Kidney (tissue), 22 donors: ENCODE measurements at places on chromosomes 3 and 15. TPM values are rescaled to one million over a fixed set of nuclear protein-coding genes. Genes with fewer than 3 reads are reported as not detected.

Gene FHIT
- polyA plus RNA-seq: 61.2 TPM

Gene SI
- polyA plus RNA-seq: 0.11 TPM

Gene ACP3
- polyA plus RNA-seq: 31.8 TPM

Gene ALDH1A2
- 24.4 TPM for polyA plus RNA-seq

DNA sequence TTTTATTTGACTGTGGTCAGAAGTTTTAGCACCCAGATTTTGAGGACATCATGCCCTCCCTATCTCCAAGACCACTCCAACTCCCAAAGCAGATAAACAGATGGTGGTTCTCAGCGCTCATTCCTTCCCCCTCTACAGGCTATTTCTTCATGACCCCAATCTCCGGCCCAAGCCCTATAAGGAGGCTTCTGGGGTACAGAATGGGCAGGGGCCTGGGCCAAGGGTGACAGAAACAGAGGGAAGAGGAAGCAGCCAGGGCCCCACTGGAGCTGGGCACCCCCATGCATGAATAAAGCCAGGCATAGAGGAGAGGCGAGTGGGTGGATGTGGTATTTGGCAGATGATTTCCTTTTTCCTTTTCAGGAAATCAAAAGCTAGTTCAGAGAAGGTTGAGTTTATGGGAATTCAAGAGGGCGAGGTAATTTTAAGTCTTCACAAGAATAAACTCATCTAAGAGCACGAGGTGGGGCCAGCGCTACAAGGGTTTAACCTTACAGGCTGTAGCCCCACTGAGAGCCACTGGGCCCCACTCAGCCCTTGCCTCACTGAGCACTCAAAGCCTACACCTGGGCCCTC lies 104.8 kb upstream of the HERC1 start:
- DNase-seq: no peak
